ENCODE measurements at places on chromosomes 11 and 22. TPM values are rescaled to one million over a fixed set of nuclear protein-coding genes. Genes with fewer than 3 reads are reported as not detected.

Gene OR8A1
- not detected for total RNA-seq

Gene PNPLA5
- total RNA-seq = not detected

Gene AP5B1
- 1.9 TPM for total RNA-seq

Gene TCF20
- 15.6 TPM for total RNA-seq

Gene PRG3
- total RNA-seq = not detected

Gene TSPO
- 416 TPM for total RNA-seq

Gene NELL1
- total RNA-seq = not detected

Gene MPZL2
- 0.08 TPM for total RNA-seq

Gene THRSP
- not detected for total RNA-seq

Gene TMEM151A
- 0.08 TPM for total RNA-seq

Gene OR51I2
- not detected for total RNA-seq

Gene PRR33
- not detected for total RNA-seq

Gene OR8K3
- not detected for total RNA-seq

Gene HBD
- total RNA-seq = not detected

Gene GTF2H1
- 35.2 TPM for total RNA-seq

Gene C11orf91
- not detected for total RNA-seq
